ENCODE measurements at places on chromosomes 6 and 20. TPM values are rescaled to one million over a fixed set of nuclear protein-coding genes. Genes with fewer than 3 reads are reported as not detected.

OR12D2 gene
- not detected for total RNA-seq

AK9 gene
- 3.2 TPM for total RNA-seq

NKAIN2 gene
- not detected for total RNA-seq

FAM83C gene
- total RNA-seq, result under 0.01 TPM

Data from tracheal epithelial cell (primary cell).